SJCRH30 (cell line): ENCODE measurements at places on chromosomes 12 and 14. TPM values are rescaled to one million over a fixed set of nuclear protein-coding genes. Genes with fewer than 3 reads are reported as not detected.
A peak's percentile ranks its signal among the peaks of the same experiment; 100 is the strongest.

GRCh38 chr12:6263931-6264330 lies 46.6 kb upstream of the PLEKHG6 start:
- no peaks in the 10 kb centered on the region for H3K36me3 ChIP-seq
- H3K4me3 ChIP-seq = no peak overlapping the region
- H3K27ac ChIP-seq = peak overlapping the region; percentile 41

The LRRK2 gene
- 0.04 TPM in 1 of 2 replicates, not detected in the other for total RNA-seq

DNA sequence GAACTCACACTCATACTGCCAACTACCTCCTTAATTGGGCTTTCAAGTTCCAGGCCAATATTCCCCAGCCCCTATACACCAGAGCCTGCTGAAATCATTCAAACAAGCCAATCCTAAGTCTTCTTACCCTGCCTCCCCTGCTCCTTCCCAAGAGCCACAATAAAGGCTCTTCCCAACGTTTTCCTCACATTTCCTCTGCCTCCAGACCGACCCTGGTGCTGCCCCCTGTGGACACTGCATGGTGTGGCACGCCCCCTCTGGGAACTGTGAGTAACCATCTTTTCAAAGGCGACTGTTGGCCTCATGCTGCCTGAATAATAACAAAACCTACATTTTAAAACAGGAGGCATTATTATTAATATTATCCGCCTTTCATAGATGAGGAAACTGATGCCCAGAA lies 111.6 kb upstream of the NOS1 start:
- H3K36me3 ChIP-seq = no peaks in the 10 kb centered on the region
- DNase-seq = peak; percentile 63
- no peak overlapping the region for H3K4me3 ChIP-seq
- H3K27ac ChIP-seq = no peak overlapping the region

- peak overlapping the region; percentile 100 for H3K27ac ChIP-seq
- no peaks in the 10 kb centered on the region for H3K27me3 ChIP-seq
- peak overlapping the region; percentile 27 for H3K4me3 ChIP-seq
Measured at GRCh38 chr14:61147831-61148549, 133.1 kb downstream of the TMEM30B start.

GRCh38 chr12:69150083-69150795 lies 89.1 kb upstream of the CPSF6 start:
- no peak for DNase-seq
- H3K36me3 ChIP-seq = no peaks in the 10 kb centered on the region
- H3K4me1 ChIP-seq = no peaks in the 10 kb centered on the region
